ENCODE measurements at places on chromosomes 6 and 20.

- DNase-seq = no peak
These were observed 107.7 kb upstream of the RALGAPA2 start for GRCh38 chr20:20820104-20820503.

DNA sequence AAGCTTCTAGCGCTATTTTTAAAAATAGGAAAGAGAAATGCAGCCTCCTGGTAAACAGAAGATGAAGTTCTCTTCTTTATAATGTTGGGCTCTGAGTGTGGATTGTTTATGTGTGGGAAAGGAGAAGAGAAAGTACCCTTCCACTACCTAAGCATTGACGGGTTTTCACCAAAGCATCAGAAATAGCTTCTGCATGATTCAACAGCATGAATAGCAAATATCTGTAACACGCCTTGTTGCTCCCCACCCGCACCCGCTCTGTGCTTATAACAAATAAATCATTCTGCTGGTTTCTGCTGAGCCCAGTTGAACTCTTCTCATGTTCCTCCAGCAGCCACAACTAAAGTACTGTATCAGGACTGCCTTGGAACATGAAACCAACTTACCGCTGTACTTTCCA, 20.7 kb downstream of the TXLNB start:
- no peak for DNase-seq

DNA sequence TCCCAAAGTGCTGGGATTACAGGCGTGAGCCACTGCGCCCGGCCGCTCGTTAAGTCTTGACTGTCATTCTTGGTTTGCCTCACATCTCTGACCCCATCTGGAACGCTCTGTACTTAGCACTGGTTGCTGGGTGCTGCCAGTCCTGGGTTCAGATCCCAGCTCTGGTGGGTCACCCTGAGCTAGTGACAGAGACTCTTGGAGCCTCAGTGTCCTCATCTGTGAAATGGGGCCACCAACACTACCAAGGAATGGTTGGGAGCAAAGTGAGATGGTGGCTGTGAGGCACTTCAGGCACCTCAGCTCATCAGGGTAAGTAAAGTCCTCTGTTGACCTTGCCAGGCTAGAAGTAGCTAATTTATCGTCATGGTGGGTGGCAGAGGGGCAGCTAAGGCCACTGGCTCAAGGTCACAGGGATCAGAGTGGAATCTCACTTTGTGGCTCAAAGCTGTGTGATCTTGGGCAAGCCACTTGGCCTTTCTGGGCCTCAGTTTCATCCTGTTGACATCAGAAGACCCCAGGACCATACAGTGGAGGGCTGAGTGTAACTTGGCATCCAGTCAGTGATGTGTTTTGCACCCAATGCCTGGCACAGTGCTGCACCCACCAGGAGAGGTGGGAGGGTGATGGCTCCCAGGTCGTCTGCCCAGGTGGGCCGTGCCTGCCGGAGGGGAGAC, 46.7 kb downstream of the UBE2V1 start:
- no peak for DNase-seq

- no peak for DNase-seq
These were observed 400 bp upstream of the TRMT11 start for GRCh38 chr6:125985979-125986300.

DNA sequence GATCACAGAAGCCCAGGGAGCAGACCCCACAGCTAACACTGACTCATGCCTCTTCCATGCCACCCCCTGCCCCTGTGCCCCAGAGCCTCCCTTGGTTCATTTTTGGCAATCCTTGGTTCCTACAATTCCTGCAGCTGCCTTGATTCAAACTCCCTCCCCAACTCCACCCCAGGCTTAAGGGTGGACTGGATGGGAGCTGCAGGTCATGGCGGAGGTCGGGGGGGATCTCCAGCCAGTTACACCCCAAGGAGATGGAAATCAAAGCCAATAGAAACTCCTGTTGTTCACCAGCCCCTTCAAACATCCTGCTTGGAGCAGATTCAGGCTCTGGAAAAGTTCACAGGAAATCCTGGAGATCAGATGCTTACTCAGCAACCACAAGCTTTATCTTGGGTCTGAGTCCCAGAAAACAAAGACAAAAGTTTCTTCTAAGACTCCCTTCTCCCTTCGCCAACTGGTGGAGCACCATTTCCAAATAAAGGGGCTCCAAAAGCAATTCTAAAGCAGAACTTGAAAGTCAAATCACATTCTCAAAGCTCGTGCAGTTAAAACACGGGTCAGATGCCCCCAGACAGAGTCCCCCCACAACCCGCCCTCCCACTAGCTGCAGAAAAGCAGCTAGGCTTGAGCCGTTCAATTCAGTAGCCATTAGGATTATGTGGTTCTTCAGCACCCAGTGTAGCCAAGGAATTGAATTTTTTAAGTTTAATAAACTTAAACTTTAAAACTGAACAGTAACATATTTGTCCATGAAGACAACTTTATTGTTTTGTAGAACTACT, 149.5 kb downstream of the ANKRD60 start:
- DNase-seq = no peak

Measured in erythroblast (primary cell).